NCI-H524 treated with DMSO at 0.1 percent for 48 hours (cell line): ENCODE measurements at places on chromosomes 3 and 15.

DNA sequence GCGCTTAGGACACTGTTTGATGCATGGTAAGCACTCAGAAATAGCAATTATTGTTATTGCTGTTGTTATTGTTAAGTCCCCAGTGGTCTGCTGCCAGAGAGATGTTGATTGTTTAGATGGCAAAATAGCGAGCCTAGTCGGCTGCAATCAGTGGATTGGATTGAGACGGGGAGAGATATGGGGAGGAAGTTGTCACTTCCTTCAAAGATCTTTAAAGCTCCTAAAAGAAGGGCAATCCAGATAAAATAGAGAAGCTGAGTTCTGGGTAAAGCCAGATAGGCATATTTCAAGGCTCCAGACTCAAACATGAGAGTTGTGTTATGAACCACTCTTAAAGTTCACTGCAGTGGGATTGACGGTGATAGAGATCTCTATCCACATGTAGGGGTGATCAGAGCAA lies 64.5 kb downstream of the RYR3 start:
- no peak for DNase-seq

DNA sequence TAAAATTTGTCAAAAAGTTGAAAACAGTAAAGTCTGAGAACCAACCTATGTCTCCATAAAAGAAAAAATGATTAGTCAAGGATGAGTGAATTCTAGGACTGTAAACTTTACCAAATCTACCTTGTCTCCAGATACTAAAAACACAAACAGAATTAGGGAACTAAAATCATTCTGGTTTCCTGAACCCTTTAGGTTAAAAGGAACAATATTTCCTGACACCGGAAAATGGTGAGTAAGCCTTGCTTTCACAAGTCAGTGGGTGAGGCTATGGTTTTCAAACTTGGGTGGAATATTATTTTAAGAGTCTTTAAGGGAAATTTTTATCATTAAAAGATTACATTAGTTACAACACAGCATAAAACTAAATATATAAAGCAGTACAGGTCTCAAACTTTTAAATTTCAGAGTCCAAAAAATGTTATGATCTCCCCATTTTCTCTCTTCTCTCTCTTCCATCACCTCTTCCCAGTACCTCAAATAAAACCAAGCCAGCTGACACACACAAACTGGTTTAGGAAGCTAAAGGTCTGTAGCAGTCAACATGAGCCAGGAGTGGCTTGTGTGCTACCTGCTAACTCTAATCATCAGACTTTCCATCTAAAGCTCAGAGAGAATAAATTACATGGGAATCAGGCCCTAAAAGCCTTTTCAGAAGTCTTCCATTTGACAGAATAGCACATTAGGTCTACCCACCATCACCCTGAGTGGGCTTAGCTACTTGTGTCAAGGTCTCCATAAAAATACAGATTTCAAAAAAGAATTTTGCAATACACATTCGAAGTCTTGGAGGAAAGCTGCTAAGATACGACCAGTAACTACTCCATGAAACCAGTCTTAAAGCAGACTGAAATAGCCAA lies 2.2 kb downstream of the SLC12A6 start:
- no peak for DNase-seq

GRCh38 chr15:48143856-48144255 lies 23.1 kb downstream of the SLC24A5 start:
- DNase-seq = no peak

GRCh38 chr3:195116407-195117185 lies 154.4 kb downstream of the XXYLT1 start:
- no peak for DNase-seq

DNA sequence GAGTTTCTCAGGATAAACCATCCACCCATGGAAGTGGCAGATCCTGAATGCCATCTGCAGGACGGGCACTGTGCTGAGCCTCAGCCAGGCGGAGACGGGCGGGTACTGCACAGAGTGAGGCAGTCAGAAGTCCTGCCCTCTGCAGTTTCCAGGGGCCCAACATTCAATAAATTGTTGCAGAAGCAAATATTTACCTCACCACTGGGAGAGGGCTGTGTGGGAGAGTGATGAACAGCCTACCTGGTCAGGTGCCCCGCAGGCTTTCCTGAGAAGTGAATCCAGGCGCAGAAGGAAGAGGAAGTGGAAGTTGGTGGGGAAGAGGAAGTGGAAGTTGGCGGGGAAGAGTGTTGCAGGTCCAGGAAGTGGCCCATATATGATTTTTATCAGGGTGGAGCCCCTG lies 100.8 kb downstream of the SLCO3A1 start:
- DNase-seq = no peak

DNA sequence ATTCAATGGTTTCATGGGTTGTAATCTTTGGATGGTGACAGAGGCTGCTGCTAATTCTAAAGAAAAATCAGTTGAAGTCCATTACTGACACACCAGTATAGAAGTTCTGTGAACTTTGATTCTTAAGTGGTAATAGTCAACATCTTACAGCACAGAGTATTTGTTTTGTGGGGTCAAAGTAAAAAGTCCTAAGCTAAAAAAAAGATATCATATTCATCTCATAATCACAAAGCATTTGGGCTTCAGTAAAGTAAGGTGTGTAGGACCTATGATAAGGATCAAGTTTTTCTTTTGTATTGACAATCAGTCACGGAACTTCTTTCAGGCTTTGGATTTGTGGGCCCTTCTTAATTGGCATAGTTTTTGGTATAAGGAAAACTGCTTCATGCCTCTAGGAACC lies 1.1 kb downstream of the ASTE1 start:
- no peak for DNase-seq

DNA sequence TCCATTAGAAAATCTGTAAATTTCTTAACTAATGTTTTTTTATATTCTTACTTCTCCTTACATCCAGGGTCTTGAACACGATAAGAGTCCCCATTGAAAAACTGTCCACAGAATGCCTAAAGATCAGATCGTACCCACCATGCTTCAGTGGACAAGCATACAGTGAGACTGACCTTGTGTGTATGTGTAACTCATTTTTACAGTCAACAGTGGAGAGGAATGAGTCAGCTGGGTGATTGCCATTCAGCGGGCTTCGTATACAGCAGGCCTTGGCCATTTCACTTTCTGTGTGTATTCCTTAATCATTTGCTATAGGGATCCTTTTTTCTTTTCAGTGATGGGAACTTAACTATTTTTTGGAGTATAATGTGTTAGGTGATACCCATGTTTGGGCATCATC lies 10.6 kb downstream of the PARP14 start:
- no peak for DNase-seq

GRCh38 chr3:124250053-124250452 lies 258.1 kb upstream of the ROPN1 start:
- DNase-seq = no peak

GRCh38 chr15:100881573-100882336 lies 2.1 kb downstream of the ALDH1A3 start:
- no peak for DNase-seq

DNA sequence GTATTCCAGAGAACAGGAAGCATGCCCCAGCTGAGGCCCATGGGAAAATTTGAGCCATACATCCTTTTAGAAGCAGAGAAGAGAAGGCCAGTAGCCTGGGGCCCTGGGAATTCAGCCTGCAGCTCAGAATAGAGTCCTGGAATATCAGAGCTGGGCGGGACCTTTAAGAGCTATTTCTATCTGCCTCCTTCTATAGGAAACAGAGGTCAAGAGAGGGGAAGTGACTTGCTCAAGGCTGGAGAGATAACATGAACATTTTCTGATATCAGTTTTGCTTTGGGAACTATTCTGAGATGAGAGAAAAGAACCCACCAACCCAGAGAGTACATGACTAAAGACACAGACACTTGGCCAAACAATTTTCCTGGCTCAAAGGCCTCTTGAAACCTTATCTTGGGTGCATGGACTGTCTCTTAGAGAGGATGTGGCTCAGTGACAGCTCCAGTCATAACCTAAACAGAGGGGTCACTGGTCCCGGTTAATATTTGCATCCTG lies 26.0 kb downstream of the MASP1 start:
- no peak for DNase-seq
